Activated T-helper 1 cell treated with anti-CD3 and anti-CD28 coated beads, Interleukin-12 subunit alpha, Interleukin-12 subunit beta, Interleukin-2, Interleukin-4 antibody, amounts not matched to agents 30 ng/mL and 10 ng/mL and 1 ng/mL, durations not matched to agents 14 hours and 24 hours and 36 hours (primary cell): ENCODE measurements at places on chromosomes 1 and 21. TPM values are rescaled to one million over a fixed set of nuclear protein-coding genes. Genes with fewer than 3 reads are reported as not detected.

- DNase-seq, result no peak
Measured at GRCh38 chr21:31530897-31531705, 128.4 kb upstream of the SOD1 start.

DNA sequence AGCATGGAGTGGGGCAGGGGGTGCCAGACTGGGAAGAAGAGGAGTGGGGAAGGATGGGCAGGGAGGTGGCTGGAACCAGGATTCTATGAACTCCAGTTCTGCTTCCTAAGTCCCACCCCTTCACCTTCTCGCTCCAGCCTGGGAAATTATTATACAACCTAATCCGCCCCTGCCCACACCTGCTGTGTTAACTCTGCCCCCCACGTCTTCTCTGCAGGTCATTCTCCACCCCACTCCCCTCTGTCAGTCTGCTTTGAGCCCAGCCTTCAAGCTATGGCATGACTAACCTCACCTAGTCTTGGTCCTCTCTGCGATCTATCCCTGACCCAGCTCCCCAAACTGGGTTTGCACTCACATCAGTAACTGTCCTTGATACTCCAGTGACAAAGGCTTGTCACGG, 46.0 kb upstream of the GOLT1A start:
- DNase-seq, result no peak

SLC5A9 gene
- not detected in 2 replicates for total RNA-seq

DNA sequence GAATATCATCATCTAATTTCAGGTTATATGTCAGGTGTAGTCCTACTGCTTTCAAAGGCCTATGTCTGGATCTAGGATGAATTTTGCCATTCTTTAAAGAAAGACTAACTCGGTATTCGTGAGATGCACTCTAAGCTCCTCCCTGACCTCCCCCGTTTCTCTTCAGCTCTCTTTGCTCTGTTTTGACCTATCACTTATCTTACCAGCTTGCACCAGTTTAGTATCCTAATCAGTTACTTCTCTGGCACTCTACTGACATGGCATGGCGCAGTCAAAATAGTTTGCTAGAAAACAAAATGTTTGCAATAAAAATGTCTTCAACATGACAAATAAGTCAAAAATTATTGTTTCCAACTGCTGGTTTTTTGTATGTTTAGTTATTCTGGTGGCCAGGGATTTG, 8.4 kb upstream of the SLC16A1 start:
- DNase-seq, result no peak

DNA sequence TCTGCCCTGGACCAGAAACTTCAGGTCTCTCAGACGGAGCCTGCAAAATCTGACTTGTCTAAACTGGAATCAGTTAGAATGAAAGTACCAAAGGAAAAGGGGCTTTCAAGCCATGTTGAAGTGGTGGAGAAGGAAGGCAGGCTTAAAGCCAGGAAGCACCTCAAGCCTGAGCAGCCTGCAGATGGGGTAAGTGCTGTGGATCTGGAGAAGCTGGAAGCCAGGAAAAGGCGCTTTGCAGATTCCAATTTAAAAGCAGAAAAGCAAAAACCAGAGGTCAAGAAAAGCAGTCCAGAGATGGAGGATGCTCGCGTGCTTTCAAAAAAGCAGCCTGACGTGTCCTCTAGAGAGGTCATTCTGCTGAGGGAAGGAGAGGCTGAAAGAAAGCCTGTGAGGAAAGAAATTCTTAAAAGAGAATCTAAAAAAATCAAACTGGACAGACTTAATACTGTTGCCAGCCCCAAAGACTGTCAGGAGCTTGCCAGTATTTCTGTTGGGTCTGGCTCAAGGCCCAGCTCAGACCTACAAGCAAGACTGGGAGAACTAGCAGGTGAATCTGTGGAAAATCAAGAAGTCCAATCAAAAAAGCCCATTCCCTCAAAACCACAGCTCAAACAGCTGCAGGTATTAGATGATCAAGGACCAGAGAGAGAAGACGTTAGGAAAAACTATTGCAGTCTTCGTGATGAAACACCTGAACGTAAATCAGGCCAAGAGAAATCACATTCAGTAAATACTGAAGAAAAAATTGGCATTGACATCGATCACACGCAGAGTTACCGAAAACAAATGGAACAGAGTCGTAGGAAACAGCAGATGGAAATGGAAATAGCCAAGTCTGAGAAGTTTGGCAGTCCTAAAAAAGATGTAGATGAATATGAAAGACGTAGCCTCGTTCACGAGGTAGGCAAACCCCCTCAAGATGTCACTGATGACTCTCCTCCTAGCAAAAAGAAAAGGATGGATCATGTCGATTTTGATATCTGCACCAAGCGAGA, 46.6 kb downstream of the ZBTB17 start:
- DNase-seq, result no peak

GRCh38 chr21:27645285-27645684, 678.4 kb upstream of the ADAMTS5 start:
- DNase-seq, result no peak

LYPD8 gene
- total RNA-seq, result not detected in 2 replicates

DNA sequence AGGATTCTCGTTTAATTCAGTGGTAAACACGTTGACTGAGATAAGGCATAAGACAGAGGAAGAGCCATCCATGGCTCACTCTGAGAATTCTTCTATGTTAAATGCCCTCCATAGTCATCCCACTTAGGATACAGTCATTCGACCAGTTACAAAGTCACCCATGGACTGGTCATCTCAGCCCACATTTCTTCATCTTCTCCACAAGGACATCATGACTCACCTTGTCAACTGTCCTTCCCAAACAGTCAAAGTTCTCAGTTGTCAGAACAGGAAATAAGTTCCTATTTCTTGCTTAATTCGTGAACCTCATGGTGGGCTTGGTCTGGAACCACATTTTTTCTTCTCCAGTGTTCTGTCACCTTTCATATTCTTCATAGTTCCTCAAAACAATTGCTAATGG, 133.2 kb downstream of the TGFB2 start:
- DNase-seq, result no peak

DNA sequence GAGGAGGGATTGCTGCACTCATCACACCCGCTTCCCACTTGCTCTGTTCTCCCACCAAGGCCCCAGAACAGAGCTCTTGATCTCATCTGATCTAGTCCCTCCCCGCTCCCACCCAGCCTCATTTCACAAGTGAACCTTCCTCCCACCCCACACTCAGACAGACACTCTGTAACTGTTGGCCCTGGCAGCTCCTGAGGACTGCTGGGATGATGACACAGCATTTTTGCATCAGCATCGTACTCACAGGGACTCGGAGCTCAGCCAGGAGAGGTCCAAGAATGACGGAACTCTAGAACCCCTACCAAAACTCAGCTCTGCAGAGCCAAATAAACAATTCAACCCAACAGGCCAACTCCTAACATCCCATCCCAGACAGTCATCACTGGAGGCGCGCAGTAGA, 11.2 kb upstream of the ZNF124 start:
- no peak for DNase-seq

GRCh38 chr1:57423135-57423655, 665 bp downstream of the DAB1 start:
- DNase-seq, result no peak

GRCh38 chr21:15823486-15824150, 93.8 kb downstream of the USP25 start:
- DNase-seq, result no peak

DNA sequence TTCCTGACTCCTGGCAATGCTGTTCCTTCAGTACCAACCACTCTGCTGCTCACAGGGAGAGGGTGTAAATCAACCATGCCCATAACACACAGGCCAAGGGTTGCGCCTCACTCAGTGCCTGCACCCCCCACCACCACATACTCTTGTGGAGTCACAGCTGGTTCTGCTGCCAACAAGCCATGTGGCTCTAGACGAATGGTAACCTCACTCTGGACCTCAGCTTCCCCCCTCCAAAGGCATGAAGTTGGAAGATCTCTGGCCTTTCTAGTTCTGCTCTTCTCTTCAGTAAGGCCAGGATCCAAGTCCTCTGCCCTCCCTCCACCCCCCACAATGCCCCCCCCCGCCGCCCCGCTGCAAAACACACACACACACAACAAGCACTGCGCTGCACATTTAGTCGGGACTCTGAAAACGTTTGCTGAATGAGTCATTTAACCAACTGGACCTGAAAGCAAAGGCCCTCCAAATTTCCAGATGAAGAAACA, 1.7 kb upstream of the GLIS1 start:
- DNase-seq, result no peak

DNA sequence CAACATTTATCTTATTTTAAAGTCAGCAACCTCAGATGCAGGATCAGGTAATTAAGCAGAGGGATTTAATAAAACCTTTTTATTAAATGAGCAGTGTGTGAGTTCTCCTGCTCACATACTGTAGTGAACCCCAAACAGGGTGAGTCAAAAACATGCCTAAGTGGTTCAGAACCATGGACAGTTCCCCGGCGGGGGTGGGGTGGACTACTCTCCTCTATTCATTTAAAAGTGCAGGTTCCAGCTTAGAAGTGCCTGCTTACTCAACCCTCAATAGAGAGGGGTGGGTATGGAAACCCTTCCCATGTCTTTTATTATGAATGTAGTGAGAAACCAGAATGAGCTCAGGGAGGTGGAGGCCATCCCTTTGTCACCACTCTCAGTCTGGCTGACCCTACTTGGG, 397.9 kb downstream of the HHAT start:
- DNase-seq, result peak; percentile 9

DNA sequence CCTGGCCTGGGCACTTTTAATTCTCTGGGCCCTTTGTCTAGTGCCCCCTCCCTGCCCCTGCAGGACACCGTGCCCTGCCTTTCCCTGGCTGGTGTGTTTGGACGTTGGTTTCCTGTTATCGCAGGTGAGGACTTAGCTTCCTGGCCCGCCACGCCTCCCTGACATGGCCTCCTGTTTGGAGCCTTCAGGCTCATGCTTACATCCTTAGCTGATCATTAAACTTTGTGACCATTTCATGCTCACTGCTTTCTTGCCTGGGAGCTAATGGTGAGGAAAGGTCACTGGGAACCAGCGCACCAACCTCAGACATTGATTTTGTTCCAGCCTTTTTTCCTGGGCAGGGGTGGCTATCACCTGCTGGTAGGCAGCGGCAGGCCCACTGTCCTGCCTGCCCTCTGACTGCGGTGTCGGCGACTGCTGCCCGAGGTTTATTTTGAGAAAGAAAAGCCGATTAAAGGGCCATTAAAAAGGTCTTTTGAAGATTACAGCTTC, 3.7 kb downstream of the PFKL start:
- DNase-seq, result no peak

GRCh38 chr21:41387042-41387819, 25.4 kb downstream of the MX2 start:
- no peak for DNase-seq

OLIG2 gene
- not detected in 2 replicates for total RNA-seq

DNA sequence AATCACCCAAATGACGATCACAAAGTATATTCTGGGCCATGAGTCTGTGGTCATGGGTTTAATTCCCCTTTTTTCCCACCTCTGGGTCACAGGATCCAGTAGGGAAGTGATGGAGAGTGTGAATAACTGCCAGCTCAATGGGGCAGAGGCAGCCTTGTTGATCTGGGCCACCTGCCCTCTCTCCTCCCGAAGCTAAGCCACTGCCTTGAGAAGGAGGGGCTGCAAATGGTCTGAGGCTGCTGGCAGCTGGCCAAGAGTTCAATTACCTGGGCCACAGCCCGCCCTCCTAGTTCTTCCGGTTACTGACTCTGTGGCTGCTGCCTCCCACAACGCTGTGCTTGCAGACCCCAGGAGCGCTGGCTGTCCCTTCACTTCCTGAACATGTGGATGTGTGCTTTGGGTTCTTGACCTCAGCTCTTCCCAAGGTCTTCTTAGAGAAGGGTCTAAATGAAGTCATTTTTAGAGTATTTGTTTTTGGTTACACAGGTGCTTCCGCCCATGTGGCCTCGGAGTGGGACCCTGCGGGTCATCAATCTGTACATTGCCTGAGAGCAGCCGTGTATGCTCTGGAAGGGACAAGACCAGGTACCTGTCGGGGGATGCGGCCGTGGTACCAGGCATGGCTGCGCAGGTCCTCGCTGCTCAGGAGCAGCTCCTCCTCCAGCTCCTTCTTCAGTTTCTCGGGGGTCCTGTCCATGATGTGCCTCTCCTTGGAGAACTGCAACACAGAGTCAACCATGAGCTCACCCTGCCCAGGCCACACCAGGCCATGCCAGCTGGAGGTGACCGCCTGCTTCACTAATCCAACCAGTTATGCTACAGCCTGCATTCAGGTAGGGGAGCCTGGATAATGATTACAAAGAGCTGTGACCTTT, 89.7 kb downstream of the BCAR3 start:
- DNase-seq, result no peak

- no peak for DNase-seq
Measured at GRCh38 chr1:90472775-90473174, 244.3 kb downstream of the BARHL2 start.

DNA sequence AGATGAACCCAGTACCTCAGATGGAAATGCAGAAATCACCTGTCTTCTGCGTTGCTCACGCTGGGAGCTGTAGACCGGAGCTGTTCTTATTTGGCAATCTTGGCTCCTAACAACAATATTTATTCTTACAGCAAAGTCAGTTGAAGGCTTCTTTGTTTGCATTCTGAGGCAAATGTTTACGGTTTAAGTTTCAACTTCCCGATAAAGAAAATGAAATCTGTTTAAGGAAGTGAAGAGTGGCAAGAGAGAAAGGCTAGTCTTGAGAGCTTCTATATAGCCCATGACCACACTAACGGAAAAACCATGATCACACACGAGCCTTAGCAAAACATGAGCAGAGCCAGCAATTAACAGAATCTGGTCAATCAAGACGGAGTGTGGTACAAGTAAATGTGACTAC, 122.6 kb upstream of the ZNHIT6 start:
- DNase-seq, result no peak

DNA sequence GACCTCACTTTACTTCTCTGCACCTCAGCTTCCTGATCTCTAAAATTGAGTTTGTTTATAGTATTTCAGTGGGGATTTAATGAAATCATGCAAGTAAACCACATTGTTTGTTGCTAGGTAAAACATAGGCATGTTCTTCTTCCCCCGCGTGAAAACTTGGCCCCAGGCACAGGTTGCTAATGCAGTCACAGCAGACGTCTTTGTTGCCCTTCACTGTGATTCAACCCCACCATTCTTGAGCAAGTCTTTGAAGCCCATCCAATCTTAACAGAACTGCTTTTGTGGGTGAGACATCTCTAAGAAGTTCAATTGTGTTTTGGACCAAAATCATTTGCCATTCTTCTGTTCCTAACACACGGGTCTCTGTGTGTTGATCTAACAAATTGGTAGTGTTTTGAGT, 185.5 kb downstream of the ZNF281 start:
- no peak for DNase-seq
